DMS153 (cell line): ENCODE measurements at places on chromosomes 1 and 21.
A peak's percentile ranks its signal among the peaks of the same experiment; 100 is the strongest.

- no peak for DNase-seq
Observed at GRCh38 chr21:22657781-22658180, 1659.6 kb downstream of the NCAM2 start.

- DNase-seq: no peak
Observed at GRCh38 chr1:6130596-6130995, 49.5 kb downstream of the CHD5 start.

GRCh38 chr21:33427051-33427450, 23.8 kb downstream of the IFNGR2 start:
- DNase-seq: no peak

DNA sequence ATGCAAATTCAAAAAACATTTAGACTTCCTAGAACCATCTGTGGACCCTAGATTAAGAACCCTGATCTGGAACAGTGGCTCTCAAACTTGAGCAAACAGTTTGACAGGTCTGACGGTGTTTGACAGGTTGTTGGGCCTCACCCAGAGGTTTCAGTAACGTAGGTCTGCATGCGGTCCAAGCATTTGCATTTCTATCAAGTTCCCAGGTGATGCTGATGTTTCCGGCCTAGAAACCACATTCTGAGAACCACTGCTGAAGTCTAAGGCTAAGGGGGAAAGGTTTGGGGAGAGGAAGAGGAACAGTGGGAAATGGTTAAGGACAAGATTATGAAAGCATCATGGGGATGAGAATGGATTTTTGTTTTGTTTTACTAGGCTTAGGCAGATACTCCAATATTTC, 48.6 kb downstream of the MDM4 start:
- no peak for DNase-seq

DNA sequence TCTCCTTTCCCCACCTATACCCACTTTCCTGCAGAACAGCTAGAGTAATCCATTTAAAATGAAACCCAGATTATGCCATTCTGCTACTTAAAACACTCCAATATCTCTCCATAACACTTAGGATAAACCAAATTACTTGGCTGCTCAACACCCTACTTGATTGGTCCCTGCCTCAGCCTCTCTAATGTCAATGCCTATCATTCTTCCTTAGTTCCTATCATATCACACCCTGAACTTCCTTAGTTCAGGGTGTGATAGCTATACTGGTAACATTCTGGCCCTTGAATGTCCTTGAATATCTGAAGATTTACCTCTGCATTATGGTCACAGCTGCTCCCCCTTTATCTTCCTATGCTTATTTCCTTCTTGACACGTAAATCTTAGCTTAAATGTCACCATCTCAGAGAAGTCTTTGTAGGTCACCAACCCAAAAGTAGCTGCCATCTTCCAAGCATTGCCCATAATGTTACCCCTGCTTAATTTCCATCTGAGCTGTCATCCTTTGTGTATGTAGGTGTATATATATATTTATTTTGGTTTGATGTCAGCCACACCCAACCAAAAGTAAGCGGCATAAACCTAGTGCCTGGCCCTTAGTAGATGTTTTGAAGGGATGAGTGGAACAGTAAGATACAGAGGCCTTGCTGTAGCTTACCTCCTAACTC, 379.8 kb downstream of the PTPRC start:
- DNase-seq: no peak

GRCh38 chr21:16713331-16714117, 799.3 kb upstream of the CXADR start:
- DNase-seq: no peak

DNA sequence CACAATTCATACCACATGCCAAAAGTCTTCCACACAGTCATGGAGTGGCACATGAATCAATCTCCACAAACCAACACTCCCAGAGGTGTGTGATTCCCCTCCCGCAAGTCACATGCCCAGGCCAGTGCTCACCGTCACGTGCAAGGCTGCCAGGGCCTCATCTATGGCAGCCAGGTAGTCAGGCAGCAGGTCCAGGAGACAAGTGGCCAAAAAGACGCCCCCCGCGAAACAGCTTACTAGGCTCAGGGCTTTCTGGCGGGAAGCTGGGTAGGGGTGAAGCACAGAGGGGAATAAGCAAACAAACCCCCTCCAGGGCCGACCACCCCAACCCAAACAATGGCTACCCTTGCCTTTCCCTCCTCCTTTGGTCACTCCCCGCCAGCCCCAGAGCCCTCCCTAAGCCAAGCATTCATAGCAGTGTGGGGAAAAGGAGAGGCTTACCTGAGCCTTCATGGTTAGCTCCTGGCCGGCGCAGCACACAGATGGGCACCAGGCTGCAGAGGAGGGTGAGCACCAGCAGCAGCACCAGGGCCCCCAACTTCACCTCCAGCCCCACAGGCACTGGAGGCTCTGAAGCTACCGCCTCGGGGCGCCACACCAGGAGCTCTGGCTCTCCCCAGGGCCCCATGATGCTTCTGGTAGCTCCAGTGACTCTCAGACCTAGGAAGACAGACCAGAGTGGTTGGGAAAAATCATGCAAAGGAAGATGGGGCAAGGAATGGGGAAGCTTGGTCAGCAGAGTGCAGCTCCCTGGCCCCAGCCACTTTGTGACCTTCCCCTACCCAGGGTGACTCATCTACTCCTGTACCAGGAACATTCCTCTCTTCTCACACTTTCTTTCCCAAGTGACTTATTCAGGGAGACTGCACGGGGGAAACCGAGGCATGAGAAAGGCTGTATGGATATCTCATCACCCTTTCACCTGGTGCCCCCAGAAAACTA, 978 bp downstream of the SLC39A1 start:
- no peak for DNase-seq

GRCh38 chr1:228306275-228307217, 98.7 kb downstream of the OBSCN start:
- no peak for DNase-seq

GRCh38 chr1:14090062-14090461, 390.1 kb downstream of the PRDM2 start:
- DNase-seq: no peak

DNA sequence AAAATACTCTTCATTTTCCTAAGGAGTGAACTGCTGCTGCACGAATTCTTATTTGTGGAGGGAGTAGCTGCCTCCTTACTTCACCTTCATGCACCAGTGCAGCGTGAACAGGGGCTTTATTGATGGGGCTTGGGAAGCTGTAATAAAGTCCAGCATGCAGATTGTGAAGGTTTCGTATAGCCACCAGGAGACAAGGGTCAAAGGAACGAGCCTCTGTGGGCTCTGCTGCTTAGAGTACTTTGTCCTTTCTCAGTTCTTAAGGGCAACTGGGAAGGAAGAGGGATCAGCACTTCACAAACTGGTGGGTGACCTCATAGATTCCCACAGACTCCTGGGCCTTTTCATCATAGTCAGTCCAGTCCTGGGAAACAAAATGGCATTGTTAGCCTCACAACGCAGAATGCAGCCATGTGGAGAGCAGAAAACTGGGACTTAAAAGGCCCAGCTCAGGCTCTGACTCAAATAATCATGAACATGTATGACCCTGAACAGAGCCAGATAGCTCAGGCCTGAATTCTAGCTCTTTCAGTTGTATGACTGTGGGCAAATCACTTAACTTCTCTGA, 6.0 kb downstream of the CZIB start:
- DNase-seq: no peak

- peak; percentile 72 for DNase-seq
Observed at GRCh38 chr1:47812904-47813514, 184.2 kb downstream of the TRABD2B start.

GRCh38 chr1:247119600-247120407, 15.6 kb upstream of the ZNF669 start:
- DNase-seq: no peak

- DNase-seq: no peak
Observed at GRCh38 chr1:58907398-58907797, 123.6 kb upstream of the JUN start.

DNA sequence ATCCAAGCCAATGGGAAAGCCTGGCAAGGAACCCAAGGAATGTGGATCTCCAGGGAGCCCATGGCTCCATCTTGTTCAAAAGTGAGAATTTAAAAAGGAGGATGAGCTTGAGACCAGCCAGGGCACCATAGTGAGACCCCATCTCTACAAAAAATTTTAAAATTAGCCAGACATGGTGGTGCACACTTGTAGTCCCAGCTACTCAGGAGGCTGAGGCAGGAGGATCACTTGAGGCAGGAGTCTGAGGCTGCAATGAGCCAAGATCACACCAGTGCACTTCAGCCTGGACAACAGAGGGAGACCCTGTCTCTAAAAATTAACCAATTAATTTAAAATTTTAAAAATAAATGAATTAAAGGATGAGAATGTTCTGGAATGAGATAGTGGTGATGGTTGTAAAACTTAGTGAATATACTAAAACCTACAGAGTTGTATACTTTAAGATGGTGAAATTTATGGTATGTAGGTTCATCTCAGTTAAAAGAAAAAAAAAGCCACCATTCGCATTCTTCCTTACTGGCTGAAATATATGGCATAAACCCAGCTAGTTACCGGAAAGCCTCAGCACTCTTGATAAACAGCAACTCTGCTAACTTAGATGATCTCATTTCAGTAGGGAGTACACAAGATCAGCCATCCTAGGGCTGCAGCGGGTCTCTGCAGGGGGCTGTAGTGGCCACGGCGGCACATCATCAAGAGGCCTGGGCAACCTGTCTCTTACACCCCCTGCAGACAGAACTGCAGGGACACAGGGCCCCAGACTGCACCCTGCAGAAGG, 48.3 kb upstream of the H6PD start:
- no peak for DNase-seq

- DNase-seq: no peak
Observed at GRCh38 chr1:53091841-53092645, 30.0 kb downstream of the PODN start.

DNA sequence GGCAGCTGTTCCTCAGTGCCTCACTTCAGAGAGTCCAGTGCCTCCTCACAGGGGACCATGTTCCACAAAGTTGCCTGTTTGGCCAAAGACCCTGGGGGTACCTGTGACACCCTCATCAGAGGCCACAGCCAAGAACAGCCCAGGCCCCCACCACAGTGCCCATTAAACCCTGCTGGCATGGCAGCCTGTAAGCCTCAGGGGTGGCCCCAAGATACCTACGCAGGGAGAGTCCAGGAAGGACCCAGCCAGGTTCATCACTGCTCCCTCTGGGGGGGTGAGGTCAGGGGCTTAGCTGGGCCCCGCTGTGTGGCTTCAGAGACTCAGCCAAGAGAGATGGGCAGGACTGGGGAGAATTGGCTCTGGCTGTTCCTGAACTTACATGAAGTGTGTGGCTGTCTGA, 19.1 kb upstream of the PRDM16 start:
- no peak for DNase-seq

GRCh38 chr1:163163881-163164582, 38.7 kb downstream of the RGS5 start:
- DNase-seq: no peak

GRCh38 chr1:8985915-8986813, 40.1 kb downstream of the SLC2A7 start:
- peak; percentile 77 for DNase-seq

GRCh38 chr1:235286667-235287066, 41.3 kb downstream of the ARID4B start:
- DNase-seq: no peak

GRCh38 chr1:153292185-153292584, 20.6 kb downstream of the PGLYRP3 start:
- DNase-seq: no peak

GRCh38 chr1:241063276-241063675, 293.7 kb downstream of the RGS7 start:
- DNase-seq: peak; percentile 29

DNA sequence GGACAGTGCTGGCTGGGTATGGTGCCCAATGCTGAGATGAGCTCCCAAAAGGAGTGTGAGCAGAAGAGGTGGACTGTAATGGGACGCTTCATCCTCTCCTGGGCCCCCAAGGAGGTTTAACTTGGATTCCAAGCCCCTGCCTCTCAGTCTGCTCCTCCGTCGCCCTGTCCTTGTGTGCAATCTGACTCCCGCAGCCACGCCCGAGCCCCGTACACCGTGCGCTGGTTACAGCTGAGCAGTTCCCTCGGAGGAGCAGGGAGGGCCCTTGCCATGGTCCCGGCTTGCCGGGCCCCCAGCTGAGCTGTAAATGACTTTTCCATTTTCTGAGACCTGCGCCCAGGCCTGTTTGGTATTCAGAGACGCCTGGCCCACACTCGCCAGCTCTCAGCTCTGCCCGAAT, 53.7 kb downstream of the PAX7 start:
- DNase-seq: no peak

- DNase-seq: no peak
Observed at GRCh38 chr1:94306521-94306920, 69.1 kb upstream of the ARHGAP29 start.

DNA sequence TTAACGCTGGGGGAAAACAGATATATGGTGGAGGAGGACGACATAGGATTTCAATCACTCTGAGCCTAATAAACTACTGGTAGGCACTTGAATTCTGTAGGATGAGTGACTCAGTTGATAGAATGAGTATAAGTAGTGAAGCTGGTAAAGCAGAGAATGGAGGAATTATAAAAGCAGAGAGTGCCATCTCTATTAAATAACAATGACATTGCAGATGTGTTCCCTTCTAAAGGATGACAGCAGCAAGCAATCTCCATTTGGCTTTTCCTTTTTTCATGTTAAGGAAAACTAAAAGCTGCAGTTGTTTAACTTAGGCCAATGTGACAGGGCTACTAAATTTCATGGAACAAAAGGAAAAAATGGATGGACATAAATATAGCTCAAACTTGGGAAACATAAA, 17.5 kb downstream of the ZBTB8OS start:
- DNase-seq: no peak

DNA sequence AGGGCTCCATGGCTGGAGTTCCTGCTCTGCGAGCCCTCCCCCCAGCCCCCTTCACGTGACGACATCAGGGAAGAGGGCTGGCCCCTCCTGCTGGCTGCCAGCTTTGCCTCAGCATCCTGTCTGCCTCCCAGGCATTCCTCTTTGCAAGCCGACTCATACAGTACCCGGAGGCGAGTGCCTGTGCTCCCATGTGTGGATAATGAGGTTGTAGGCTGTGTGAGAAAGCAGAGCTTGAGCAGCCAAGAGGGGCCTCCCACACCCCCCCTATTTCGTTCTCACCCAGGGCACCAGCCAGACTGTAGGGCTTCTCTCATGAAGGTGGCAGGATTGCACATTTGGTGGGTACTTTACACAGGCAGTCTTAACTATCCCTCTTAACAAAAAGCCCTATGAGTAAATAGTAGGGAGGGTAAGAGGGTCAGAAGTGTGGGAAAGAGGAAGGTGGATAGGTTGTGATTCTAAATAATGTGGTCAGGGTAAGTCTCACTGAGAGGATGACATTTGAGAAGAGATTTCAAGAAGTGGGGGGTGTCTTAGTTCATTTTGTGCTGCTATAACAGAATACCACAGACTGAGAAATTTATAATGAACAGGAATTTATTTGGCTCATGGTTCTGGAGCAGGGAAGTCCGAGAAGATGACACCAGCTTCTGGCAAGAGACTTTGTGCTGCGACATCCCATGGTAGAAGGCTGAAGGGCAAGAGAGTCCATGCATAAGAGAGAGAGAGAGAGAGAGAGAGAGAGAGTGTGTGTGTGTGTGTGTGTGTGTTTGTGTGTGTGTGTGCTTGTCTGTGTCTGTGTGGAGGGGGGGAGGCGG, 113.5 kb downstream of the OMA1 start:
- DNase-seq: peak; percentile 3

GRCh38 chr1:1283821-1284220, 3.6 kb downstream of the SCNN1D start:
- peak; percentile 64 for DNase-seq

GRCh38 chr1:29805896-29806160, 569.5 kb downstream of the PTPRU start:
- DNase-seq: no peak

- no peak for DNase-seq
Observed at GRCh38 chr1:9628541-9629444, 22.7 kb upstream of the PIK3CD start.
